Tibial nerve (tissue), 4 donors: ENCODE measurements at places on chromosomes 12 and 14. TPM values are rescaled to one million over a fixed set of nuclear protein-coding genes. Genes with fewer than 3 reads are reported as not detected.

- no peak for DNase-seq
Observed at GRCh38 chr12:116982791-116983411, 72.2 kb downstream of the FBXW8 start.

DNA sequence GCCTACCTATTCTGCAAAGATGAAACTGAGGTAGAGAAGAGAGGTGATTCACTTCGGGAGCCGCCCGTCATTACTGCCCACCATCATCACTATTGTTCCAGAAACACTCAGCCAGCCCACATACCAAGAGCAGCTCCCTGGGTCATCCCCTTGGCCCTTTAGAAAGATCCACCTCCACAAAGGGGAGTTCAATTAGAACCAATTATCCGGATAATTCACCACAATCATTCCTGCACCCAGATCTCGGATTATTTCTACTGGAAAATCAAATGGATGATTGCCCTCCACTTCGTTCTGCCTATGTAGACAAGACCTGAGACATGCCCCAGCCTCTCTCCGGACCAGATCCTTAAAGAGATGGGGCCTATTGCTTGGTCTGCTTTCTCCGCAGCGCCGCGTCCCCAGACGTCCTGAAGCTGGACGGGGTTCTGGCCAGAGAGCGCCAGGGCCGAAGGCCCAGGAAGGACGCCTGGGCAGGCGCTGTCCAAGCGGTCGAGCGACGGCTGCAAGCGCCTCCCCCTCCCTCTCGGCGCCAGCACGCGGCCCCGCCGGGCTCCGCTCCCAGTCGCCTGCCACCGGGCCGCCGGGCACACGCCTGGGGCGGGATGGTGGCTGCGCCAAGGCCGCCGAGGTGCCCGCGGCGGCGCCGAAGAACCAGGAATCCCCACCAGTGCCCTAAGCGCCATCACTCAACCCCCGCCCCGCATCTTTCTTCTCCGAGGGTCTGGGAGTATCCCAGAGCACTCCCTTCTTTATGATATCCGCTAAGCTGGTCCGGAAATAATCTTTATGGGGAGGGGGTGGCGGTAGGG is 1.3 kb upstream of the ASCL1 start:
- no peak for DNase-seq

DNA sequence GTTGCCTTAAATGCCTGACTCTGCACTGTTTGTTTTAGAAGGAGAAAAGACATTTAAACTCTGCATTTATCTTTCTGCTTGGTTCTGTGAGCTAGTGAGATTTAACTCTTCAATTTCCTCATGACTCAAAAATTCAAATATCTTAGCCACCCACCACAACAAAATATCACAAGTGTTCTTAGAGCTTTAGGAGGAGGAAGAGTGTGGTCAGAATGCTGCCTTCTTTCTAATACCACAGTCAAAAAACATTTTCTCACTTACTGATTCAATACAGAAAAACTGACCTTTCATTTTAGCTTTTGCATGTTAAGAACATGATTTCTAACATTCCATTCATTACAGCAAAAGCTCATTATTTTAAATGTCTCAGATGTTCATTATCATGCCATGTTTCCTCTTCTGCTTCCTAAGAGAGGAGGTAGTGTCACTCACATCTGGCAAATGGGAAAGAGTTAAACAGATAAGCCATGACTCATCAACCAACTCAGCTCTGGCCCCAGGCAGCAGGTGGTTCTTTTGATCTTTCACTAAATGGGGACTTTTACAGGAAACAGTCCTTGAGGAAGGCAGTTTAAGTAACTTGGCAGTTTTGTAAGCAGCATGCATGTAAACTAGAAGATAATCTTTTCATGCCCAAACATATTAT is 56.4 kb upstream of the RNU6-8 start:
- DNase-seq = no peak

- DNase-seq = no peak
Observed at GRCh38 chr14:42011221-42011620, 404.5 kb downstream of the LRFN5 start.

- no peak for DNase-seq
Observed at GRCh38 chr12:94228488-94228907, 80.1 kb downstream of the PLXNC1 start.

GRCh38 chr14:56630707-56631106 is 51.1 kb downstream of the TMEM260 start:
- no peak for DNase-seq

GRCh38 chr14:91732859-91733477 is 1.1 kb upstream of the CATSPERB start:
- DNase-seq = no peak

- no peak for DNase-seq
Observed at GRCh38 chr14:94368956-94369355, 19.4 kb downstream of the SERPINA1 start.

- no peak for DNase-seq
Observed at GRCh38 chr12:101819467-101819866, 11.3 kb downstream of the GNPTAB start.

GRCh38 chr14:77364146-77364545 is 12.7 kb downstream of the TMED8 start:
- no peak for DNase-seq

Gene CNTN1
- 18.0 TPM for total RNA-seq

Gene TPPP2
- total RNA-seq = not detected

- no peak for DNase-seq
Observed at GRCh38 chr12:24530689-24531088, 418.2 kb downstream of the BCAT1 start.

DNA sequence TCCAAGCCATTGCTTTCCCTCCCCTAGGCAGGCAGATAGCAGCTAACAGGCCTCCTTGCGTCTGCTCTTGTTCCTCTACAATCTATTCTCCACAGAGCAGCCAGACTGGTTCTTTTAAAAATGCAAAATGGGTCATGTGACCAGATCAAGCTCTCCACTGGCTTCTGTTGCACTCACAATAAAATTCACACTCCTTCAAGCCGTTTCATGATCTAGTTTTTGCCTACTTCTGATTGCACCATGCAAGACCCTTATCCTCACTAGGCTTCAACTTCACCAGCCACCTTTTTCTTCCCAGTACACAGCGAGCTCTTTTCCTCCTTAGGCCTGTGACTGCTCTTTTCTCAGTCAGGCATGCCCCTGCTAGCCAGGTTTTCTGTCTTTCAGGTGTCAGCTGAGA is 6.1 kb upstream of the KRAS start:
- no peak for DNase-seq

Gene TGM1
- 13.5 TPM for total RNA-seq

Gene SLC24A4
- 8.6 TPM for total RNA-seq

Gene CFAP54
- total RNA-seq = 1.2 TPM

- DNase-seq = no peak
Observed at GRCh38 chr12:24042651-24043050, 93.2 kb upstream of the SOX5 start.

GRCh38 chr12:85820101-85820500 is 16.1 kb downstream of the RASSF9 start:
- no peak for DNase-seq

GRCh38 chr12:112322882-112323547 is 59.2 kb downstream of the HECTD4 start:
- DNase-seq = no peak

GRCh38 chr14:40113671-40114070 is 681.4 kb upstream of the FBXO33 start:
- DNase-seq = no peak

Gene HOXC12
- 1.4 TPM for total RNA-seq

Gene RNASE2
- not detected for total RNA-seq

DNA sequence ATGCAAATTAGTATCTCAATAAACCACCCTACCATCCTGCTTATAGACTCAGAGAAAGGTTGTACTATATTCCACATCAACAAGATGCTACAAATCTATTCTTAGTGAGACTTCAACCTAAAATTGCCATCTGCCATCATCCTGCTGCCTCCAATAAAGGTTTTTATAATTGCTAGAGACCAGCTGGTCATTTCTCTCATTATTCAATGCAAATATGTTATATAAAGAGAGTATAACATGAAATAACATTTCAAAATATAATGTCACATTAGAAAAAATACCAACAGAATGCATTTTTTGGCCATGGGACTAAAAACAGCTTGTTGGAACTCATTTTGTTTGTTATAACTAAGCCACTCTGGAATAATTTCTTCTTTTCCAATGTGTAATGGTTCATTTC is 247.3 kb downstream of the LRIG3 start:
- DNase-seq = no peak

Gene KIF5A
- 2.2 TPM for total RNA-seq

Gene FBRSL1
- total RNA-seq = 13.8 TPM

DNA sequence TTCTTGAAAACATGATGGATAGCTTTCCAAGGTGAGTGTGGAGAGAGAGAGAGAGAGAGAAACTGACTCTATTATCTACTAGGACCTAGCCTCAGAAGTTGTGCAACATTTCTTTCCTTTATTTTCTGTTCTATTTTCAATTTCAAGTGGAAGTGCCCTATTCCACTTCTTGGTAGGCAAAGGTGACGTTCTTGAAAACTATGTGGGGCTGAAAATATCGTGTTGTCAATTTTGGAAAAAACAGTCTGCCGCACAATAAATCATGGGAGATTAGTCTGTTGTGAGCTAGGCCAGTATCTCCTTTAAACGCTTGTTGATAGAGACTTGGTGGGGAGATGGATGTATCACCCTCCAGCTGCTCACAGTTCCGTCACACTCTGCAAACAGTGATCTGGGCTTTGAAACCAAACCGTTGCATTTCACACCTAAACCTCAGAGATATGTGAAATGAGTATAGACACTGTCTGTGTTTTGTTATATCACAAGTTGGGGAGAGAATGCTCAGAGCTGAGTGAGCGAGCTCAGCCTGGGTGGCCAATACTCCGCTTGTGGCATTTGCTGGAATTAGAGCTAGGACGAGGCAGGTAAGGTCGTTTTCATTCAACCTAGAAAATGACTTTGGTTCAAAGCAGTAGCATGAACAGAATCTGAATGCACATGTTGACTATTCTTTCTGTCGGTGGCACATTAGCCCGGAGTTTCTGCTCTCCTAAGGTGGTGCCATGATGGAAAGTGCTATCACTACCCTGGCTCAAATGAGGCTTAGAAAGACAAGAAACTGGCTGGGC is 75.1 kb upstream of the ST8SIA1 start:
- no peak for DNase-seq

DNA sequence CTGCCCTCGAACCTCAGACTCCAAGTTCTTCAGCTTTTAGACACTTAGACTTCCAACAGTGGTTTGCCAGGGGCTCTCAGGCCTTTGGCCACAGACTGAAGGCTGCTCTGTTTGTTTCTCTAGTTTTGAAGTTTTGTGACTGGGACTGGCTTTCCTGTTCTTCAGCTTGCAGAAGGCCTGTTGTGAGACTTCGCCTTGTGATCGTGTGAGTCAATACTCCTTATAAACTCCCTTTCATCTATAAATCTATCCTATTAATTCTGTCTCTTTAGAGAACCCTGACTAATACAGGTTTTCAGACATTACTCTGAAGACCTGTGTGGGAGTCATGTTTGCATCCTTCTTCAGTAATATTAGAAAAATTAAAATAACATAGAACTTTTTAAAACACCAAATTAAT is 289.1 kb downstream of the RMST start:
- DNase-seq = no peak

Gene RNFT2
- total RNA-seq = 1.5 TPM

DNA sequence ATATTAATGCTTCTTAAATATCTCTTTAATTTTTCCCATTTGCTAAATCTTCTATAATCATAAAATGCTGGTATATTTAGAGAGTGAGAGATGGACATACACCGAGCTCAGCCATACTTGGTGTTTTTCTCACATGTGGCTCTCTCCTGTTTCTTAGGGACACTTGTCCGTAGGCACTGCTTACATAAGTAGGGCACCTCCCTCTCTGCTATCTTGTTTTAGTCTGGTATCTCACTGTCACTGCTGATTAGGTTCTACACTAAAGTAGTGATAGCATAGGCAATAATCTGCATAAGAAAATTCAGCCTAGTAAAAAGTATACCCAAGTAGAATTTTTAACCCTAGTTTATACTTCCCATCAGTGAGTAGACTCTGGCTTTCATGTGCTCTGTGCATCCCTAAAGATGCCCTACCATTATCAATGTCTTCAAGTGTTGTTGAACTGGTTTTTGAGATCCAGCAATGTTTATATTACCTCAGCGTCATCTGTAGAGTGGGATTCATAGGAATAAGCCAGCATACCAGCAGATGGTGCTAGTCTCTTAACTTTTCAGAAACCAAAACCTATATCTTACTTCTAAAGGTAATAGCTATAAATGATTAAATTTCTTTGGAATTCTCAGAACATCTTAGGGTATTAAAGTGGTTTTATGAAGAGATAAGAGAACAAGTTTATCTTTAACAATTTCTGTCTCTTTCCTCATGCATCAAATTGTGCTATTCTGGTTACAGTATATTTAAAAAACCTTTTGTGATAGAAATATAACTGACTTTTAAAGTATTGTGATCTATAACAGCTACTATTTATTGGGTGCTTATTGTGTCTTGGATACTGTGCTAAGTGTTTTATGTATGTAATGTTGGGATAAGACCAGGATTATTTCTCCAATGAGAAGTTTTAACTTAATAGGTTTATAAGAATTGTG is 32.9 kb downstream of the ARID2 start:
- DNase-seq = peak; percentile 33

Gene REP15
- not detected for total RNA-seq

Gene CCDC177
- not detected for total RNA-seq
